Thyroid gland (tissue), 4 donors: ENCODE measurements at places on chromosomes 6 and 20. TPM values are rescaled to one million over a fixed set of nuclear protein-coding genes. Genes with fewer than 3 reads are reported as not detected.

The GPX5 gene
- not detected for total RNA-seq

- DNase-seq = no peak
- H3K4me1 ChIP-seq = peaks cover 5% of the 10 kb centered on the region
- no peaks in the 10 kb centered on the region for H3K27me3 ChIP-seq
- no peak overlapping the region for H3K27ac ChIP-seq
- no peak overlapping the region for H3K4me3 ChIP-seq
- no peaks in the 10 kb centered on the region for H3K36me3 ChIP-seq
Observed at GRCh38 chr6:142697922-142698321, 247.1 kb downstream of the HIVEP2 start.

The OLIG3 gene
- total RNA-seq = not detected

DNA sequence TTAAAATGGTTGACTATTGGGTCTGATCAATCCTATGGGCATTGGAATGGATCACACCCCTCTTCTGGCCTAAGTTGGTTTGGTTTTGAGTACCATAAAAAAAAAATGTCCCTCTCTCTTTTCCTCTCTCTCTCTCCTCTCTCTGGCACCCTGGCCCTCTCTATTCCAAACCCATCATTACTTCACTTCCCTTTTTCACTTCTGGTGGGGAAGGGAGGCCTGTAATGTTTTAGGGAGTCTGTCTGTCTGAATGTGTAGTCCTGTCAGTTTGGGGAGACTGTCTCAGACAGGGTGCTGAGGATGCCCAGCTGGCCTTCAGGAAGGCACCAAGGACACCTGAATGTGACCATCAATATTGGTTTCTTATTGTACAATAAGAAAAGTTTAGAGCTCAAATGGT, 165.8 kb downstream of the CD24 start:
- H3K4me1 ChIP-seq = peaks cover 5% of the 10 kb centered on the region
- DNase-seq = no peak
- no peaks in the 10 kb centered on the region for H3K27me3 ChIP-seq
- no peak overlapping the region for H3K4me3 ChIP-seq

The RAMACL gene
- 8.3 TPM for total RNA-seq

DNA sequence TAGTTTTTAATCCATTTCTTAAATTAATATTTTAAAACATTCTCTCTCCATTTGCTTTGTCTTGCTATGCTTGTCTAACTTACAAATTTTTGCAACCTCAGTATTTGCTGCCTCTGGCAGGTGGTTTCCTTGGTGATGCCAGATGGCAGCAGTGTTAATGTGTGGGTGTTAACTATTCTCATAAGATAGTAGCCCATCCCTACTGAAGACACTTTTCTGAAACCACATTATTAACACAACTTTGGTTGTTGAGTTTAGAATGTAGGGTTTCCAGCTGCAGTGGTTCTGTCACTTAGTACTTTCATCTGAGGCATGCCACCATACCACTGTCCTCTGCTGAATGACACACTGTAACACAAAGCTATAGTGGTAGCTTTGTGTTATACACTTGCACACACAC, 75.1 kb downstream of the MYO6 start:
- H3K27ac ChIP-seq = no peak overlapping the region
- peaks cover 8% of the 10 kb centered on the region for H3K4me1 ChIP-seq
- no peak for DNase-seq
- no peaks in the 10 kb centered on the region for H3K36me3 ChIP-seq
- H3K27me3 ChIP-seq = no peaks in the 10 kb centered on the region

DNA sequence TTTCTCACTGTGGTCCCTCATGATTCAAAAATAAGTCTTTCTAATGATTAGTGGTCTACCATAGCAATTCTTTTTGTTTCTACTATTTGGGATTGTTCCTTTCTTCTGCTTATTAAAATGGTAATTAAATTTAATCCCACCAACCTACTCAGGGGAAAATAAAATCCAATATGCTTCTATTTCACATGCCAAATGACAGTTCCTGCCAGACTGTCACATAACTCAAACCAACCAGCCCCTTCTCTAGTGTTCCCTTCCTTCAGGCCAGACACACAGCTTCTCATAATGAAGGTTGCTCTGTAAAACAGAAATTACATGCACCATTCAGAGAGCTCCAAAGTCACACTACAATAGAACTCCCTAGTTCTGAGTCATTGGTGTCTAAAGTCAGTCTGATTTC, 23.2 kb downstream of the PAK5 start:
- DNase-seq = no peak
- H3K4me1 ChIP-seq = no peaks in the 10 kb centered on the region
- no peaks in the 10 kb centered on the region for H3K27me3 ChIP-seq
- no peak overlapping the region for H3K4me3 ChIP-seq
- no peak overlapping the region for H3K27ac ChIP-seq
- H3K36me3 ChIP-seq = no peaks in the 10 kb centered on the region

- no peak for DNase-seq
- H3K27ac ChIP-seq = no peak overlapping the region
- no peaks in the 10 kb centered on the region for H3K27me3 ChIP-seq
Observed at GRCh38 chr6:158894193-158894592, 75.0 kb upstream of the EZR start.

GRCh38 chr6:32105433-32105832, 3.7 kb downstream of the TNXB start:
- H3K4me3 ChIP-seq = no peak overlapping the region
- no peak overlapping the region for H3K27ac ChIP-seq
- DNase-seq = no peak
- H3K27me3 ChIP-seq = no peaks in the 10 kb centered on the region

GRCh38 chr20:59204165-59204894, 40.7 kb downstream of the ZNF831 start:
- no peak overlapping the region for H3K27ac ChIP-seq
- H3K4me1 ChIP-seq = no peaks in the 10 kb centered on the region
- no peak for DNase-seq
- H3K36me3 ChIP-seq = no peaks in the 10 kb centered on the region
- no peak overlapping the region for H3K4me3 ChIP-seq

The PPP1R14C gene
- total RNA-seq = 34.7 TPM

GRCh38 chr6:134266776-134267175, 51.1 kb downstream of the SGK1 start:
- peaks cover 12% of the 10 kb centered on the region for H3K4me1 ChIP-seq
- no peaks in the 10 kb centered on the region for H3K36me3 ChIP-seq
- H3K4me3 ChIP-seq = no peak overlapping the region
- H3K27me3 ChIP-seq = no peaks in the 10 kb centered on the region
- DNase-seq = no peak

DNA sequence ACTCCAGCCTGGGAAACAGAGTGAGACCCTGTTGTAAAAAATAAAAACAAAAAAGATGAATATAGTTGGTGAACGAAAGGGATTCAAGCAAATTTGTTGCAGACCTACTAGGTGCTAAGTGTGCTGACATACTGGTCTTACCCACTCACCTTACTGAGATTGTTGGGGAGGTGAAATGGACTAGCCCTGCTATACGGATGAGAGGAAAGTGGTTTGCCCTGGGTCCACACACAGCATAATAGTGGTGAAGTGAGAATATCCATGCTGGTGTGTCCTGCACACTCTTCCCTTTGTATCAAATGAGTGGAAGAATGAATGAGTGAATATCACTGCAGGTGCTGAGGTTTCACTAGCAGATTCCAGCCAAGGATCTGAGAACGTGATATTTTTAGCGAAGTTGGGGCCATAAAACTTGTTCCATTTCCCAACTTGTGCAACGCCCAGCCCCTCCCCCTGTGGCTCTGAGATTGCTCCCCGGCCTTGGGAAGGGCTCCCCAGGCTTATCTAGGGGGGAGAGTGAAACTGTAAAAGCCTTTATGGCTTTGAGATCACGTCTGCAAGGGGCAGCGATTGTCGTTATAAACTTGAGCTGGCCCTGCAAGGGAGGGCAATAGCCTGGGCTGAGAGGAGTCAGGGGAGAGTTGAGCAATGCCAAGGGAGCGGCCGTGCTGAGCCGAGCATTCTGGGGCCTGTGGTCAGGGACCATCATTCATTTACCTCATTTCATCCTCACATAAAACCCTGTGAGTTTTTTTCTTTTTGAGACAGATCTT, 33.2 kb upstream of the TTPAL start:
- no peak overlapping the region for H3K27ac ChIP-seq
- DNase-seq = no peak
- no peaks in the 10 kb centered on the region for H3K36me3 ChIP-seq
- no peak overlapping the region for H3K4me3 ChIP-seq

The B3GAT2 gene
- not detected for total RNA-seq

- no peaks in the 10 kb centered on the region for H3K4me1 ChIP-seq
- no peak overlapping the region for H3K27ac ChIP-seq
- DNase-seq = no peak
- no peak overlapping the region for H3K4me3 ChIP-seq
- no peaks in the 10 kb centered on the region for H3K27me3 ChIP-seq
Observed at GRCh38 chr6:114096561-114097172, 125.7 kb upstream of the HDAC2 start.

GRCh38 chr6:139943391-139943790, 568.9 kb upstream of the CITED2 start:
- peaks cover 5% of the 10 kb centered on the region for H3K4me1 ChIP-seq
- H3K27ac ChIP-seq = no peak overlapping the region
- DNase-seq = no peak
- H3K36me3 ChIP-seq = no peaks in the 10 kb centered on the region
- H3K27me3 ChIP-seq = no peaks in the 10 kb centered on the region

The GABRR2 gene
- total RNA-seq = 0.42 TPM

The ACAT2 gene
- total RNA-seq = 8.2 TPM
